CD4-positive, alpha-beta T cell treated with Interleukin-21 for 1 hour (primary cell): ENCODE measurements at places on chromosomes 5 and 9.

- no peak for DNase-seq
Observed at GRCh38 chr9:127637322-127637847, 25.3 kb downstream of the STXBP1 start.

DNA sequence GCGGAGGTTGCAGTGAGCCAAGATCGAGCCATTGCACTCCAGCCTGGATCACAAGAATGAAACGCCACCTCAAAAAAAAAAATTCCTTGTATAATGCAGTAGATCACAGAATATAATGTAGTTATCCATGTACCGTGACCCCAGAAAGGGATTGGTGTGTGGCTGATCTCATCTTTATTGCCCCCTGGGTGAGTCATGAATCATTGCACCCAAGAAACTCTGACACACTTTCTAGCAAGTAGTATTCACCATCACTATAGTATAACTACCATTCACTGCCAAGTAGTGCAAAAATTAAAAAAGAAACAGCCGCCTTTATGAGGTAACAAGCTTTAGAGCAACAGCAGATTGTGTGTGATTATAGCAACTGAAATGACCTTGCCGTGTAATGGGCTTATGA lies 23.7 kb upstream of the ANKH start:
- DNase-seq, result peak; percentile 8

GRCh38 chr9:135239100-135239768 lies 151.8 kb downstream of the OLFM1 start:
- DNase-seq, result no peak

GRCh38 chr9:706606-707459 lies 134.7 kb upstream of the DMRT1 start:
- no peak for DNase-seq

DNA sequence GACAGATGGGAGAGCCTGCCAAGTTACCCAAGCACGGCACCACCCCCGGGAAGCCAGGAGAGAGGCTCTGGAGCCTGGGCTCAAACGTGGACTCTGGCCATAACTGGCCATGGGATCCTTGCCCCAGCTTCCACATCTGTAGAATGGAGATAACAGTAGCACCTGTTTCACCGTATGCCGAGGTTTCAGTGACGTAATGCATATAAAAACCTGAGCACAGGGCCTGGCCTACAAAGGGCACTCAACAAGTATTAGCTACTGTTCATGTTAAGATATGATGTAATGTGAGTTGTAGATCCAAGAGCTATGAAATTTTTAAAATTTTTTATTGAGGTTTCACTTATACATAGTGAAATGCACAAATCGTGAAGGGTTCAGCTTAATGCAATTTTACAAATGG lies 82.2 kb upstream of the BARHL1 start:
- DNase-seq, result no peak
